ENCODE measurements at places on chromosomes 11 and 22.

DNA sequence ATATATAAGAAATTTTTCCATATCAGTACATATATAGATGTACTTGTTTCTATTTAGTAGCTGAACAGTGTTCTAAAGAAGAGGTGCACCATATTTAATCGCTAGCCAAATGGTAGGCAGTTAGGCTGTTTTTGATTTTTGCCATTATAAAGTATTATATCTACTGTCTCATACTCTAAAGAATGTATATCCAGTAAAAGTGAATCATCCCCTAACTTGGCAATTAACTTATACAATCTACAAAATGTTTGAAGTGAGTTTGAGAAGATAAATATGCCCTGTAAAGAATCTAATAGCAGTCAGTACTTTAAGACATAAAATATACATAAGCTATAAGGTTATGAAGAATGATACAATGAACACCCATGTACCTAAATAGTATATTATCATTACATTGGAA, 291.5 kb downstream of the SWAP70 start:
- DNase-seq = no peak

GRCh38 chr11:5881756-5882155, 1.3 kb downstream of the OR52E4 start:
- DNase-seq = no peak

DNA sequence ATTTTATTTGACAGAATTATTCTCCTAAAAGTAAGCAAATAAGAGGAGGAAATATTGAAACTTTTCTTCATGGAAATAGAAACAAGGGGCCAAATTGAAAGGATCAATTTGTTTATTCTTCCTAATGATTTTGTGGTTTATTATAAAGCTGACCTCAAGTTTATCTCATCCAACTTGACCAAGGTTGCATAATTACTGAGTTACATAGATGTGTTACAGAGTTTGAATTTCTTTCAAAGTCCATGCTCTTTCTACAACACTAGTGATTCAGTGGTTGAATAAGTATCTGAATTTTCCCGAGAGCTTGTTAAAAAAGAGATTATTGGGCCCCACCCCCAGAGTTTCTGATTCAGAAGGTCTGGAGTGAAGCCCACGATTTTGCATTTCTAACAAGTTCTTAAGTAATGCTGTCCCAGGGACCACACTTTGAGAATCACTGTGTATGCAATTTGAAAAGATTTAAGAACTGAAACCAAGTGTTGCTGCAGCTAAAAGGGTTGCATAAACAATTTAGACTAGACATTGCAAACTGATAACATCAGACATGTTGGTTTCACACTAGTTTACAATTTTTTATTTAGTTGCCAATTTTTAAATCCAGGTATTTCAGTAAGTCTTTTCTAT, 485.7 kb upstream of the ANO5 start:
- no peak for DNase-seq

- DNase-seq = no peak
These were observed 253.9 kb upstream of the ARHGAP20 start for GRCh38 chr11:110966131-110966530.

DNA sequence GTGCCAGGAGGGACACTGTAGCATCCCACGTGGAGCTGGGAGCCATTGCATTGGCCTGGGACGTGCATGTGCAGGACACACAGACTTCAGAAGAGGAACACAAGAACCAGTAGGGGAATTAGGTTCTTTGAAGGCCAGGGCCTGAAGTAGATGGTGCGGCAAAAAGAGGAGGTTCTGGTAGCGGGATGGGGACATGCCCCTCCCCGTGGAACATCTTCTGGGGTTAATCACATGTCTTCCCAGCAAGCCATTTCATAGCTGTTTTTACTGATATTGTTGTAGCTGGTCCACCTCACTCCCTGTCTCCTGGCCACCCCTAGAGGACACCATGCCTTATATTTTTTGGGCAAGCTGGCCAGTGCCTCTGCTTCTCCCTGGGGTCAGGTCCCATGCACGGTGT, 74.3 kb downstream of the SCN3B start:
- DNase-seq = no peak

DNA sequence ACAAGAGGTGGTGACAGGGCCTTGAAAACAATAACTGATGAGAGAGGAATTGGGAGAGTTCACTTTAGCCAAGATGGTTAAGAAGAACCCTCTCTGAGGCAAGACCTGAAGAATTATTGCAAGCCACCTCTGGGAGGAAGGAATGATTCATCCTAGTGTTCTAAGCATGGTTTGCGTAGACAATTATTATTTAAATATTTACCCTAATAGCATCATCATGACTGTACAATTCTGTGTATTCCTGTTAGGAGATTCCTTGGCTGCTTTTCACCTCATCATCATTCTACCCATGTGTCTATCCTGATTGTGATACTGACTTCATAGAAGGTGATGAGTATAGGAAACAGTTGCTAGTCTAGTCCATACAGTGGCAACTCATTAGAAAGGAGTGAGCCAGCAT, 264.4 kb downstream of the DDX10 start:
- DNase-seq = no peak

GRCh38 chr11:3207526-3208189, 11.0 kb downstream of the MRGPRG start:
- no peak for DNase-seq

- no peak for DNase-seq
These were observed 24.3 kb upstream of the PICK1 start for GRCh38 chr22:38032681-38033521.

DNA sequence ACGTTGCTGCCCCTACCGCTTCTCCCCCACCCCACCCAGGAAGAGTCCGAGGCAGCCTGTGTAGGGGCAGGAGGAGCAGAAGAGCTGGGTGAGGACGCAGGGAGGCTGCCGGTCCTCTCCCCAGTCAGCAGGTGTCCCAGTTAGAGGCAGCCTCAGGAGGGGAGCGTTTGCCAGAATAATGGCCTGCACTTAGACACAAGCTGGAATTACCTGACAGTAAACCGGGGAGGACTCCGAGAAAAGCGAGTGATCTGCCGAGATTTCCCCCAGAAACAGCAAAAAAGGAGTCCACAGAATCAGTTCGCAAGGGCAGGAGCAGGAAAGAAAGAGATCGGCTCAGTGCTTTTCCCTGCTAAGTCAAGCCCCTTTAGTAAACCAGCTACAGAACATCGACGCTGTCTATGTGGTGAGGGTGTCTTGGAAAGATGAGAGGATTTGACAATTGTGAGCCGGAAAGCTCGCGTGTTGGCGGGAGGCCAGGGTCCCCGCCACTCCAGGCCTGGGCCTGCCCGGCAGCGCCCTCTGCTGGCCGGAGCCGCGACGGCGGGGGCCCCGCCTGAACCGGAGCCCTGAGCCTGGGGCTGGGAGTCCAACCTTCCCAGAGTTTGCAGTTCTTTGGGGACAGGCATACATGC, 17.7 kb upstream of the THRSP start:
- DNase-seq = peak; percentile 66

DNA sequence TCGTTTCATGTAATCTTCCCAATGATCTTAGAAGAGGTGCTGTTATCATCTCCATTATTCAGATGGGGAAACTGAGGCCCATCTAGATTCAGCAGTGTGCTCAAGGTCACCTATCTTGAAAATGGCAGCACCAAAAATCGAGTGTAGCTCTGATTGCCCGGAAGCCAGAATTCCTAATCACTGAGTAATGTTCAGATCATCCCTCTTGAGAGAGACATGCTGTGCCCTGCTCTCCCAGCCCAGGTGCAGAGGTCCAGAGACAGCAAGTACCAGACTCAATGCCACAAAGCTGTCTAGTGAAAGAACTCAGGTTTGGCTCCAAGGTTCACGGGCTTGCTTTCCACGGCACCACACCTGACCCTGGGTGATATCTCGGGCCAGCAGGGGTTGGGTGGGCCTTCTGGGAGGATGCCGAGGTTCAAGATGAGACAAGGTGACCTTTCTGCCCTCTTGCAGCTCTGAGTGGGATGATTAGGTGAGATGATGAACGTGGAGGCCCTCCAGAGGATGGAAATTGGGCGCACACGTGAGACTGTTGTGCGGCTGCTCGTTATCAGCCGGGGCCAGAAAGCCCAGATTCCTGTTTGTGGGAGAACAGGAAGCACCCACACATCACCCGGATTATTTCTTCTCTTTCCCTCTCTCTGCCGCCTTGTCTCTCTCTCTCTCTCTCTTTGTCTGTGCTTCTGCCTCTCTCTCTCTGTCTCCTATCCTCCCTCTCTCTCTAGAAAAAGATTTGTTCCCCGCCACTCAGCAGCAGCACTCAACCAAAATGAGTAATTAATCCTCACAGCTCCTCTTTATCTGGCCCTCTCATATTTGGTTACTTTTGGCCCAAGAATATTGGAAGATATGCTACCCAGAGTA, 19.0 kb upstream of the RASD2 start:
- no peak for DNase-seq

DNA sequence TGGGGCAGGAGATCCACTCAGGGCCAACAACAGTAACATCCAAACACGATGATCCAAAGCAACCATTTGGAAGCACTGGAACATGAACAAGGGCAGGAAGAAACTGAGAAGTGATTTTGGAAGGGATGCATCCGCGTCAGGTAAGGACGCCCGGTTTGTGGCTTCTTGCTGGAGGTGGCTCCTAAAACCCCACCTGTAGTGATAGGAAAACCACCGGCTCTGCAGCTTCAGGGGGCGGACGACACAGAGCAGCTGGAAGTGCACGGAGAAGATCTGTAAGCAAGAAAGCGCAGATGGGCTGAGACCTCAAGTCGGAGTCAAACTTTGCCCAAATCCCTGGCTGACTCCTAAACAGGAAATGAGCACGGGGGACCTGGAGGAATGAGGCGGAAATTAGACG, 1066.1 kb downstream of the BRD1 start:
- DNase-seq = no peak

DNA sequence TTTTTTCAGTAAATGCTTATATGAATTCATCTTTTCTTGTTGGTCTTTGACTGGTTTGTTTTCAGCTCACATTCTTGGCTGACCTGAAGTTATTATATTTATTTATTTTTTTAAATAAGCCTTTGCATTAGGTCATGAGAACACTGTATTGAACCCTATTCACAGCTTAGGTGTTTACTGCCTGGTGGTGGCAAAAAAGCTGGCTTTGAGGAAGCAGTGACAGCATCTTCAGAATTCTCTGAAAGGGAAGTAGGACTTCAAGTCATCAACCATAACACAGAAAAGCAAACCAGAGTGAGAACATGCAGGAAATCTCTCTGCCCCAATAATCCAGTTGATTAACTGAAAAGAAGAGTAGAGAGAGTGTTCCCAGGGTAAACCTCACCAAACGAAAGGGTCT, 30.3 kb upstream of the MMP13 start:
- no peak for DNase-seq

- no peak for DNase-seq
These were observed 16.1 kb upstream of the BRSK2 start for GRCh38 chr11:1373536-1374214.

DNA sequence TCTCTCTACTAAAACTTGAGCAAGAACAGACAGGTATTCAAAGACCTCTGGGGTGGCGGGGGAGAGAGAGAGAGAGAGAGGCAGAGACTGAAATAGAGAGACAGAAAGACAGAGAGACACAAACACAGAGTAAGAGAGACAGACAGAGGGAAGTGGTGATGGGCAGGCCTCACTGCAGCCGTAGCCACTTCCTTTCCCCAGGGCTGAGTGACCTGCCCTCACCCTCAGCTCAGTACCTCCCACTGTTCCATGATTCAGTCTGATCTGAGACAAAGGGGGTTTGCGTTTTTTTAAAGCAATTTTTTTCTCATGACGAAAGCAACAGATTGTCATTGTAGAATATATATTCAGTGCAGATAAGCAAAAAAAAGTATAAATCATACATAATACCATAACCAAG, 607.9 kb upstream of the B3GAT1 start:
- no peak for DNase-seq

- DNase-seq = no peak
These were observed 524.5 kb downstream of the BRD1 start for GRCh38 chr22:49303061-49303735.

- DNase-seq = no peak
These were observed 34.3 kb downstream of the RCOR2 start for GRCh38 chr11:63882555-63883242.

- no peak for DNase-seq
These were observed 740.5 kb downstream of the BRD1 start for GRCh38 chr22:49087198-49087597.

- DNase-seq = no peak
These were observed 485.9 kb downstream of the JRKL start for GRCh38 chr11:96875712-96876111.

All from activated CD4-positive, alpha-beta T cell treated with anti-CD3 and anti-CD28 coated beads, Interleukin-2, amount 50 U/mL, for 4 hours (primary cell).